ENCODE measurements at places on chromosomes 11 and 22.

- no peak overlapping the region for H3K4me3 ChIP-seq
- DNase-seq, result no peak
- no peaks in the 10 kb centered on the region for H3K27me3 ChIP-seq
- H3K27ac ChIP-seq, result no peak overlapping the region
- peaks cover 14% of the 10 kb centered on the region for H3K4me1 ChIP-seq
- no peaks in the 10 kb centered on the region for H3K36me3 ChIP-seq
These were observed 198.3 kb downstream of the CASP12 start for GRCh38 chr11:104699981-104700380.

DNA sequence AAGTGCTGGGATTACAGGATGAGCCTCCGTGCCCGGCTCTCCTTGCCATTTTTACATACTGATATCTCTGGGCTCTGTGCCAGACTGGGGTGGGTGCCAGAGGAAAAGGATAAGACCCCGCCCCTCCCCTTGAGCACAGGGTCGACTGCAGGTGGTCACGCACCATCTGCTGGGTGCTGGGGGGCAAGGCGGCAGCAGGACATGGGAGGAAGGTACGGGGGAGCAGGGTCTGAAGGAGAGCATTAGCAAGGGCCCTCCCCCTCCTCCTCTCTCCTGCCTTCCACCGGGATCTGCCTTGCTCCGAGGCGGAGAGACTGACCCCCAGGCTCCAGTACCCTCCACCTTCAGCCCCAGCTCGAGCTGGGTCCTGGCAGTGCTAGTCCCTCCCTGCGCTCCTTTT lies 9.7 kb upstream of the PGA3 start:
- no peak overlapping the region for H3K27ac ChIP-seq
- no peaks in the 10 kb centered on the region for H3K4me1 ChIP-seq
- no peak for DNase-seq
- H3K27me3 ChIP-seq, result no peaks in the 10 kb centered on the region

GRCh38 chr11:46160100-46160499 lies 38.8 kb upstream of the PHF21A start:
- no peak overlapping the region for H3K27ac ChIP-seq
- H3K4me3 ChIP-seq, result no peak overlapping the region
- no peaks in the 10 kb centered on the region for H3K36me3 ChIP-seq
- no peaks in the 10 kb centered on the region for H3K4me1 ChIP-seq
- H3K27me3 ChIP-seq, result peaks cover 14% of the 10 kb centered on the region

DNA sequence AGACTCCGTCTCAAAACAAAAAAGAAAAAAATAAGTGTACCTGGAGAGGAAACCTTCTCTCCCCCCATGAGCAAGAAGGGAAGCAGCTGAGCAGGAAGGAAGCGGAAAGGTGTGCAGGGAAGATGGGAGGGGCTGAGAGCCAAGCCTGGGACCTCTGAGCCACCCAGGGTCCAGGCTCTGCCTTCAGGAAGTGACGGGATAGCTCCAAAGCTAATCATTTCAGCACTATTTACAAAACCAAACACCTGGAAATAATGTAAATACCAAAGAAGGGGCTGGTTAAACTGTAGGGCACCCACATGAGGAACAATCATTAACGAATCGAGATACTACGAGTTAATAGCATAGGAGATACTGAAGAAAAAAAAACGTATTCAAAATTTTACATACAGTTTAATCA lies 27.9 kb downstream of the ARRB1 start:
- peaks cover 7% of the 10 kb centered on the region for H3K36me3 ChIP-seq
- no peak for DNase-seq
- peaks cover 41% of the 10 kb centered on the region for H3K4me1 ChIP-seq
- H3K27ac ChIP-seq, result no peak overlapping the region
- no peak overlapping the region for H3K4me3 ChIP-seq

- DNase-seq, result no peak
- peaks cover 35% of the 10 kb centered on the region for H3K4me1 ChIP-seq
- peaks cover 39% of the 10 kb centered on the region for H3K27me3 ChIP-seq
- H3K4me3 ChIP-seq, result no peak overlapping the region
- no peaks in the 10 kb centered on the region for H3K36me3 ChIP-seq
- H3K27ac ChIP-seq, result no peak overlapping the region
These were observed 5.8 kb upstream of the CCND1 start for GRCh38 chr11:69635195-69635594.

Measured in CD4-positive, alpha-beta T cell (primary cell).